ENCODE measurements at places on chromosomes 4 and X.
A peak's percentile ranks its signal among the peaks of the same experiment; 100 is the strongest.

- no peak for DNase-seq
Measured at GRCh38 chr4:129254126-129254525, 158.2 kb downstream of the C4orf33 start.

- no peak for DNase-seq
Measured at GRCh38 chr4:171639540-171639939, 173.7 kb upstream of the GALNTL6 start.

GRCh38 chr4:171846232-171846631, 33.0 kb downstream of the GALNTL6 start:
- DNase-seq, result peak; percentile 41

DNA sequence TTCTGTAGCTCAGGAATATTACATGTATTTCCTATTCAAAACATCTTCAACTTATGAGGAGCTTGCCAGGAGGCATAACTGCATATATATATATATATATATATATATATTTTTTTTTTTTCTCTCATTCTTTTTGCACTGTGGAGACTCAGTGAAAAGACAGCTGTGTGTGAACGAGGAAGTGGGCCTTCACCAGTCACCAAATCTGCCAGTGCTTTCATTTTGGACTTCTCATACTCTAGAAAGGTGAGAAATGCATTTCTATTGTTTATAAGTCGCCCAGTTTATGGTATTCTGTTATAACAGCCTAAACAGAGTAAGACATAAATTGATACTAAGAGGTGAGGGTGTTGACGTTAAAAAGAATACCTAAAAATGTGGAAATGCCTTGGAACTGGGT, 710.6 kb downstream of the TRAM1L1 start:
- DNase-seq, result no peak

DNA sequence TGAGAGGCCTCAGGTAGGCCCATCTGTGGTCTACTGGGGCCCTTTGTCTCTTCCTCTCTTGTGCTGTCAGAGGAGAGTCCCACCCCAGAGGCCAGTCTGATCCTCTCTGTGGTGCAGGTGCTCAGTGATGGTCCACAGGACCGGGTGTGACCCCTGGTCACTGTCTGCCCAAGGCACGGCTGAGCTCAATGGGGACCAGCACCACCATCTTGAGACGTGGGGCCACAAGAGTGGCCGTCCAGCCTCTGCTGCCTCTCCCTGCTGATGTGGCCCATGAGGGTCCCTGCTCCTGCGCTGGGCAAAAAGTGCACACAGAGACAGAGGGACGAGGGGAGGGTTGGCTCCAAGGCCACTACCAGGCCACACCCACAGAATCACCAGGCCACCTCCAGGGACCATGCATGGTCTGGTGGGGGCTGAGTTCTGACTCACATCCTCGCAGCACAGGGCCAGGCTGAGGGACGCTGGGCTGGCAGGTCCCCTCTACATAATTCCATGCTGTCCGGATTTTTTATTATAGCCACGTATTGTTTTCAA, 88.3 kb downstream of the FAM53A start:
- no peak for DNase-seq

- no peak for DNase-seq
Measured at GRCh38 chr4:54959131-54959530, 166.3 kb downstream of the KDR start.

DNA sequence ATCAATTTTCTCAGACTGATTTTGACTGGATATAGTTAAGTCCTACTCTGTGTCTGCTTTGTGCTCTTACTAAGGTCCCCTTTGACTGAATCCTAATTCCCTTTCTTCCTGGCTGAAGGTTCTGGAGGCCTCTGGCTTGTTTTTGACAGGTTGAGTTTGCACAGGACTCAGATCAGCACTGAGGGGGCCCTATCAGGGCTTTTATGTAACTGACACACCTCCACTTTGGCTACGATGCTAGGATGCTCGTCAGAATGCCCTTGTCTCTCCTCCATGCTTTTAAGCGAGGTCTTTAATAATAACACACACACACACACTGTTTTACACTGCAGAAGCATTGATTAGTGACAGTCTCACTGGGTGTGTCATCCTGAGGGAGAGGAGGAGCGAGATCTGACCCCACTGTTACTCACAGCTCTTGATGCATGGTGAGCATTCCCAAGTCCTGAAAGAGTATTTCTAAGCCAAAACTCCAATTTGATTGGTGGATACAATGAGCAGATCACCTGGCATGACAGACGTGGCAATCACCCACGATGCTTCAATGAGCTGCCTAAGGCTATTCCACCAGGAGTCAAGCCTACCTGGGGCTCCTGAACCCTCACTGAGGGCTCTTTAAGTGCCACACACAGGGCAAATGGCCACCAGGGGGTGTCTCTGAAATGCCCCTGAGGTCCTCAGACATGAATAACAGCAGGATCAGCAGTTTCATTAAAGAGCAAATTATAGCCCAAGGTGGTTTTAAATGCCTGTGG, 130.4 kb upstream of the CPEB2 start:
- DNase-seq, result peak; percentile 47

DNA sequence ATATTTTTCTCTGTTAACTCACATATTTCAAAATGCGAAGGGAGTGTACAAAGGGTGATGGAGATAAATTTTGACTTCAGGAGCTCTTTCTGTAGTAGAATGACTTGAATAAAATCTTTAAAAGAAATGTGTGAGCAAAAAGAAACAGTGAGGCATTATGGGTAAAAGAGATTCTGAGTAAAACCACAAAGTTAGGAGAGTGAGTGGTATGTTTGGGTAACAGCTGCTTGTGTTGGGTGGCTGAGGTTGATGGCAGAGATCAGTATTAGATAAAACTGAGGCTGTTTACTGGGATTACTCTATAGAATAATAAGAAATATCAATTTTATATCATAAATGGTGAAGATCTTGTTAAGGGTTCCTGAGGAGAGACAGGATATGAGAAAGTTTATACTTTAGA, 434.2 kb upstream of the AMOT start:
- no peak for DNase-seq

DNA sequence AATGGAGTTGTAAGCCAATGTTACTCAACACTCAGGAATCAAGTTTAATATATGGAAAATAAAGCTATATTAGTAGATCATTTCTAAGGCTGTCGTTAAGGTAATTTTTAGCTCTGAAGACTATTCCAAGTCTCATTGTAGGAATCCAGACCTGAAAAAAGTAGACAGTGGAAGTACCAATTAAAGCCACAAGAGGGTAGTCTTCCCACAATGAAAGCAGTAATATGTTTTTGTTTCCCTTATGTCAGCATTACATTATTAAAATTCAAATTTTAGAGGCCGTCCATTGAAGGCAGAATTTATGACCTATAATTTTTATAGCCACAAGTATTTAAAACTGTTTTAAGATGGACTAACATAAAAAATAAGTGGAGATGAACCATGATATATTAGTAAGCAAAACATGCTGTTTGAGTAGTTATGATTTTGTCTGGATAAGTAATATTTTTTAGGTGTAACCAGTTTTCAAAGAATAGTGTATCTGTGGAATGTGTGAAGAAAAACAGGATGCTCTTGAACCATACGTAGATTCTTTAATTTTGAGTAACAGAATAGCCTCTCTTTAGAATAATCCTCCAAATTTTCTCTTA, 372.6 kb upstream of the TECRL start:
- DNase-seq, result no peak

DNA sequence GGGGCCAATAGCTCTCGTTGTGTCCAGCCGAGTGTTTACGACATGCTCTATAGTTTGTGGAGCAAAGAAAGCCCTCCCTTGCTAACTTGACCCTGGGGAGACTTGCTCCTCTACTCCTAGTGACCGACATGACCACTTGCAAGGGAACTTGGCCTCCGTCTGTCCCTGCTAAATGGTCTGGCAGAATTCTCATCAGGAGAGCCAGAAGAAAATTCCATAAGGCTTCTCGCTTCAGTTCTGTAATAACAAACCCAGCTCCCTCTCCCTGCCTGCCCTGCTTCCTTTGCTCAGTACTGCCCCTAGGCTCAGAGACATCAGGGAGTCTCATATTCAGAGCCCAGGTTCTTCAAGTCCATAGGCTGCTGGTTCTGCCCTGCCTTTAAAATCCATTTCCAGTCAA, 13.0 kb downstream of the DOCK11 start:
- no peak for DNase-seq

- no peak for DNase-seq
Measured at GRCh38 chr4:45629717-45630116, 494.1 kb downstream of the GABRG1 start.

- DNase-seq, result no peak
Measured at GRCh38 chrX:48752498-48752897, 9.0 kb upstream of the GLOD5 start.

- DNase-seq, result peak; percentile 94
Measured at GRCh38 chr4:56387023-56388001, at the start of gene AASDH. AASDH (minus strand) TSS chr4:56387491; CDS start chr4:56384299, 3,192 bp downstream.

- DNase-seq, result no peak
Measured at GRCh38 chr4:155408796-155409195, 32.0 kb upstream of the MAP9 start.

DNA sequence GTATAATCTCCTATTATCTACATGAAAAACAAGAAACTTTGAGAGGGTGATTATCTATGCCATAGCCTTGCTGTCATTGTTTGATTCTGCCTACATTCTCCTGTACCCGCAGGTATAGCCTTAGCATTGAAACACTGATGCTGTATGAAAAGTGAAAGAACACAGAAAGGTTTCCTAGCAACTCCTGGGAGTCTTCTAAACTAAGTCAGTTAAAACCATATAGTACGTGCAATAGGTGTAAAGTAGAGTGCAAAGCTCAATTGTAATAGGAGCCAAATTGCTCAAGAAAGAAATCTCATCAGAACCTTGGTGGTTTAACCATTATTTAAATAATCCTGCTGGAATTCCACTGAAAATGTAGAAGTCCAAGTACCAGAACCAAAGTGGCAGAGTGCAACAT, 489.7 kb downstream of the PCDH10 start:
- DNase-seq, result no peak

DNA sequence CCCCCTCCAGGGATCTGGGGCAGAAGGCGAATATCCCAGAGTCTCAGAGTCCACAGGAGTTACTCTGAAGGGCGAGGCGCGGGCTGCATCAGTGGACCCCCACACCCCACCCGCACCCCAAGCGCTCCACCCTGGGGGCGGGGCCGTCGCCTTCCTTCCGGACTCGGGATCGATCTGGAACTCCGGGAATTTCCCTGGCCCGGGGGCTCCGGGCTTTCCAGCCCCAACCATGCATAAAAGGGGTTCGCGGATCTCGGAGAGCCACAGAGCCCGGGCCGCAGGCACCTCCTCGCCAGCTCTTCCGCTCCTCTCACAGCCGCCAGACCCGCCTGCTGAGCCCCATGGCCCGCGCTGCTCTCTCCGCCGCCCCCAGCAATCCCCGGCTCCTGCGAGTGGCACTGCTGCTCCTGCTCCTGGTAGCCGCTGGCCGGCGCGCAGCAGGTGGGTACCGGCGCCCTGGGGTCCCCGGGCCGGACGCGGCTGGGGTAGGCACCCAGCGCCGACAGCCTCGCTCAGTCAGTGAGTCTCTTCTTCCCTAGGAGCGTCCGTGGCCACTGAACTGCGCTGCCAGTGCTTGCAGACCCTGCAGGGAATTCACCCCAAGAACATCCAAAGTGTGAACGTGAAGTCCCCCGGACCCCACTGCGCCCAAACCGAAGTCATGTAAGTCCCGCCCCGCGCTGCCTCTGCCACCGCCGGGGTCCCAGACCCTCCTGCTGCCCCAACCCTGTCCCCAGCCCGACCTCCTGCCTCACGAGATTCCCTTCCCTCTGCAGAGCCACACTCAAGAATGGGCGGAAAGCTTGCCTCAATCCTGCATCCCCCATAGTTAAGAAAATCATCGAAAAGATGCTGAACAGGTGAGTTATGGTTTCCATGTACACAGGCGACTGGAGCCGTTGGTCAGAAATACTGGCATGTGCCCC, at the start of gene CXCL1:
TSS of gene CXCL1 (plus strand) at position 264 of the 926 bp plus-strand sequence. CDS start at position 342, 78 bp downstream.
- peak; percentile 61 for DNase-seq

DNA sequence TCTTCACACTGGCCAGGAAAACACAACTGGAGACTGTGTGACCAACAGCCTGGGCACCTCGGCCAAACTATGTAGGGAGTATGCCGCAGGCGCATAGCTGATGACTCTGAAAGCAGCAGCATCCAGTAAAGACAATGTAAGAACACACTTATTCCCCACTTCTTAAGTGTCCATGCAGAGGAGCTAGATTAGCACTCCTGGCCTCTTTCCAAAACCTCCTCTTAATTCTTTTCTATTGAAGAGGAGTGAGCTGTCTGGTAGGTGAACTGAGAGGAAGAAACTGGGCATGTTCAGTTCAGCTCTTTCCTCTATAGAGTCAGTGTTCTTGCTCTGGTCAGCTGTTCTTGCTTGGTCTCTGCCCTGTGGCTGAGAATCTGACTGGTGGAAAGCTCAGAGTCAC, 21.1 kb downstream of the NMU start:
- DNase-seq, result no peak

DNA sequence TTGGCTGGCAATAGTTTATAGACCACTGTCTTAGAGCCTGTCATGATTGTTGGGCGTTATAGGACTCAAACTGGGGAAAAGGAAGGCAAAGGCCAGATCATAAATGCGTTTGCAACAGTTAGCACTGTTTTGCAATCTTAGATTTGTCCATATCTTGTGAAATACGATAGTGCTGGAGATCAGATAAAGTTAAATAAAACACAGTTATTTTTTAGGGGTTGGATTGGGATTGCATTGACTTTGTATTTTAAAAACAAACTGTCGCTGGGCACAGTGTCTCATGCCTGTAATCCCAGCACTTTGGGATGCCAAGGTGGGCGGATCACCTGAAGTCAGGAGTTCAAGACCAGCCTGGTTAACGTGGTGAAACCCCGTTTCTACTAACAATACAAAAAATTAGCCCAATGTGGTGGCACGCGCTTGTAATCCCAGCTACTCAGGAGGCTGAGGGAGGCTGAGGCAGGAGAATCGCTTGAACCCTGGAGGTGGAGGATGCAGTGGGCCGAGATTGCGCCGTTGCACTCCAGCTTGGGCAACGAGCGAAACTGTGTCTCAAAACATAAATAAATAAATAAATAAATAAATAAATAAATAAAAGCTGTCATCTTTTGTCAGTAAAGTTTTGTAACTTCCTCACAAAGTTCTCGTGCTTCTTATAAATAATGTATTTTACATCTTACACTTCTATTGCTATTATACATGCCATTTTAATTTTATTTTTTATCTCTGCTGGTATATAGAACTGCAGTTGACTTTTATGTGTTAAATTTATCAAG, 117.2 kb downstream of the KDM6A start:
- DNase-seq, result no peak

- no peak for DNase-seq
Measured at GRCh38 chrX:22314211-22314610, 41.5 kb downstream of the CBLL2 start.

DNA sequence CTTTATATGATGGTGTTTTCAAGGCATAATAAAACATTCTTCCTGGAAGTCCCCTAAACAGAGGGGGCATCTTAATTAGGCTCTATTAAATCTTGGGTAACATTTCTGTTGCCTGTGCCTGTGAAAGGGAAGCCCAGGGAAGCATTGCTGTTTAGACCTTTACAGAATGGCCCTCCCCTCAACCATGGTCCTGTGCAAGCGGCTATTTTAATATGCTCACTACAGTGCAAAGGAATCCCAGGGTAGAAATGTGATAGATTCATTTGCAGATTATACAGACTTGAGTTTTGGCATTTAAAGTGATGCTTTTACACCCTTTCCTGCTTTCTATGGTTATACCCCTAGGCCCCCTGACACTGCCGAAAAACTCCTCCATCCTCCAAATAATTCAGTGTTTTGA, 65.3 kb downstream of the CLCN5 start:
- no peak for DNase-seq
